ENCODE measurements at places on chromosomes 2 and 18.

GRCh38 chr2:53768242-53768542 is 588 bp downstream of the CHAC2 start:
- H3K4me1 ChIP-seq: no peaks in the 10 kb centered on the region
- DNase-seq: no peak
- peak overlapping the region; percentile 92 for H3K4me3 ChIP-seq
- peaks cover 2% of the 10 kb centered on the region for H3K36me3 ChIP-seq
- no peaks in the 10 kb centered on the region for H3K27me3 ChIP-seq

- no peaks in the 10 kb centered on the region for H3K27me3 ChIP-seq
- H3K4me1 ChIP-seq: peaks cover 9% of the 10 kb centered on the region
- H3K36me3 ChIP-seq: no peaks in the 10 kb centered on the region
- no peak overlapping the region for H3K4me3 ChIP-seq
- DNase-seq: no peak
Measured at GRCh38 chr2:134244086-134244485, 9.8 kb upstream of the MGAT5 start.

GRCh38 chr2:177432703-177433102 is 40.1 kb downstream of the AGPS start:
- no peaks in the 10 kb centered on the region for H3K4me1 ChIP-seq
- H3K27ac ChIP-seq: no peak overlapping the region
- no peak for DNase-seq
- H3K36me3 ChIP-seq: peaks cover 3% of the 10 kb centered on the region
- H3K4me3 ChIP-seq: no peak overlapping the region

DNA sequence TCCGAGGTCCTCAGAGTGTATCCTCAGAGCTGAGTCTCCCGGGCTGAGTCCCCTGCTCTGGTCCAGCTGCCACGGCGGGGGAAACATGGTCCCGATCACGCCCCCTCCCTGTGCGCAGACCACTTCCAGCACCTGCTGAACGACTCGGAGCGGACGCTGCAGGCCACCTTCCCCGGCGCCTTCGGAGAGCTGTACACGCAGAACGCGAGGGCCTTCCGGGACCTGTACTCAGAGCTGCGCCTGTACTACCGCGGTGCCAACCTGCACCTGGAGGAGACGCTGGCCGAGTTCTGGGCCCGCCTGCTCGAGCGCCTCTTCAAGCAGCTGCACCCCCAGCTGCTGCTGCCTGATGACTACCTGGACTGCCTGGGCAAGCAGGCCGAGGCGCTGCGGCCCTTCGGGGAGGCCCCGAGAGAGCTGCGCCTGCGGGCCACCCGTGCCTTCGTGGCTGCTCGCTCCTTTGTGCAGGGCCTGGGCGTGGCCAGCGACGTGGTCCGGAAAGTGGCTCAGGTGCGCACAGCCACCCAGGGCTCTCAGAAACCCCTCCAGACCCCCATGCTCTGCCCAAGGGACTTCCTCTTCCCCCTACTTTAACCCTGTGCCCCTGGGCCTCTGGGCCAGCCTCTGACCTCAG is 26.7 kb downstream of the GPC1 start:
- H3K27ac ChIP-seq: no peak overlapping the region
- DNase-seq: peak; percentile 2
- peaks cover 58% of the 10 kb centered on the region for H3K4me1 ChIP-seq
- no peaks in the 10 kb centered on the region for H3K27me3 ChIP-seq

DNA sequence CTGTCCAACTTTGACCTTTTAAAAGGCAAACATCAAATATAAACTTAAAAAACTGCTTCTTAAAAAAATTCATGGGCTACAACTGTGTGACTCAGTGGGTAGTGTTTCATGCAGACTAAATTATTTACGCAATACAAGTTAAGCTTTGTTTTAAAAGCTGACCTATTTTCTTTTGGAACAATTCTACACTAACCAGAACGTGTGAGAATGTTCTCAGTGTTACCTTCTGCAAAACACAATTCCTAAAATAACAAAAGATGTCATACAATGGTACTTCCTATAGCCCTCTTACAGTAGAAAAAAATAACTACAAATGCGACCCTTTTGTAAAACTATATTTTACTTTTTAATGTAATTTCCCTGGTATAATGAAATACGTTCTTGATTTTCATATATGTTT is 793.8 kb upstream of the FSHR start:
- H3K36me3 ChIP-seq: no peaks in the 10 kb centered on the region
- H3K4me1 ChIP-seq: no peaks in the 10 kb centered on the region
- no peaks in the 10 kb centered on the region for H3K27me3 ChIP-seq
- H3K4me3 ChIP-seq: no peak overlapping the region
- no peak overlapping the region for H3K27ac ChIP-seq
